ENCODE measurements at places on chromosomes 13 and 19. TPM values are rescaled to one million over a fixed set of nuclear protein-coding genes. Genes with fewer than 3 reads are reported as not detected.

Gene B3GNT3
- not detected for polyA plus RNA-seq

Gene CYP2A7
- not detected for polyA plus RNA-seq

Gene LILRA6
- polyA plus RNA-seq: 0.24 TPM

Gene FAM174C
- 60.8 TPM for polyA plus RNA-seq

Gene TTYH1
- polyA plus RNA-seq: 211 TPM

Gene CD33
- 1.5 TPM for polyA plus RNA-seq

Gene ZNF439
- 2.5 TPM for polyA plus RNA-seq

Gene TMEM238
- 2.9 TPM for polyA plus RNA-seq

Gene GDF15
- 5.2 TPM for polyA plus RNA-seq

Gene ZNF525
- 1.1 TPM for polyA plus RNA-seq

Gene NEK3
- 5.0 TPM for polyA plus RNA-seq

Gene WDFY2
- polyA plus RNA-seq: 2.8 TPM

Gene ZIC2
- polyA plus RNA-seq: 300 TPM

Gene GPR12
- polyA plus RNA-seq: 1.6 TPM

Gene CASP14
- not detected for polyA plus RNA-seq

Gene SEMA6B
- polyA plus RNA-seq: 39.1 TPM

Gene CYP4F2
- not detected for polyA plus RNA-seq

Gene ZNF285
- 0.66 TPM for polyA plus RNA-seq

Gene ZNF20
- polyA plus RNA-seq: 0.68 TPM

Gene MYBPC2
- polyA plus RNA-seq: not detected

Gene ZNF835
- polyA plus RNA-seq: 1.4 TPM

Gene RABAC1
- polyA plus RNA-seq: 203 TPM

Gene NLRP8
- polyA plus RNA-seq: not detected

Gene KLK2
- polyA plus RNA-seq: not detected

Gene C13orf42
- polyA plus RNA-seq: not detected

Gene FPR1
- 3.1 TPM for polyA plus RNA-seq

Gene KLK3
- polyA plus RNA-seq: not detected

Gene UCHL3
- polyA plus RNA-seq: 29.8 TPM

Gene CRYL1
- 68.9 TPM for polyA plus RNA-seq

Gene TMEM59L
- polyA plus RNA-seq: 124 TPM

Gene LILRA1
- polyA plus RNA-seq: 0.31 TPM

Gene ADGRE3
- not detected for polyA plus RNA-seq

Gene LSR
- 68.3 TPM for polyA plus RNA-seq

Gene TIMM50
- 94.7 TPM for polyA plus RNA-seq

Gene RFPL4AL1
- not detected for polyA plus RNA-seq

Gene ZNF415
- polyA plus RNA-seq: 5.1 TPM

Gene KLF1
- polyA plus RNA-seq: 1.3 TPM

Gene FKBP8
- polyA plus RNA-seq: 673 TPM

Gene NCCRP1
- not detected for polyA plus RNA-seq

Gene FBXO17
- 4.1 TPM for polyA plus RNA-seq

Gene CNN1
- 3.1 TPM for polyA plus RNA-seq

Gene GARIN5A
- polyA plus RNA-seq: 15.9 TPM

Measured in brain (organoid and tissue), 16 donors.